ENCODE measurements at places on chromosomes 7 and 10.
A peak's percentile ranks its signal among the peaks of the same experiment; 100 is the strongest.

DNA sequence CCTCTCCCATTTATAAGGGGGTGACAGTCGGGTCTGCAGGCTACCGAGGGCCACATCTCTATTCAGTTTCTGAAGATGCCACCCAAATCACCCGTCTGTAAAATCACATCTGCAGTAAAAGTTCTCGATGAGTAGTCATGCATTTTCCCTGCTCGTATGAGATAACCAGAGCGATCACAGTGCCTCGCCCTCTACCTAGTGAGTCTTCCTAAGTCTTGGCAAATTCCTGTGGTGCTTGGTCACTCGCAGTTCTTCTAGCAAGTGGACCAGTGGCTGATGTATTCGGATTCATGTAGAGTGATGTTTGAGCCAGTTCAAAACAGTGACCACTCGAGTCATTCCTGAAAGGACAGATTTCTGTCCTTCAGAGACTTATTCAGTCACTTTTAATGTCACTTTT lies 44.9 kb downstream of the INSYN2A start:
- no peak for DNase-seq

DNA sequence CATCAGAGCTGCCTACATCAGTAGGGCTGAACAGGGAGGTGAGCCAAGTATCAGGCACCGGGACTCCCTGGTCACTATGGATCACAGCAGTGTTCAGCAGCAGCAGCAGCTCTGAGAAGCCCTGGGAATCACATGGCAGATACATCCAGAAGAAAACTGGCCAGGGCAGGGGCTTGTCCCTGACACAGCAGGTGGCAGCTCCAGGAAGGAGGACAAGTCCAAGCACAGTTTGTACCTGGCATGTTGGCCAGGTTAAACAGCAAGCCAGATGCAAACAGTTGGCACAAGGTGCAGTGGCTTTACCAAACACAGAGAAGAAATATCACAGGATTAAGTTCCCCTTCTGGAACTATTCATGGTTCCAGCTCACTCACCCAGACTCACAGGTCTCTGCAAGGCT lies 139.4 kb downstream of the KCNMA1 start:
- peak; percentile 94 for DNase-seq

- no peak for DNase-seq
Measured at GRCh38 chr10:68334672-68335467, 2.1 kb upstream of the PBLD start.

DNA sequence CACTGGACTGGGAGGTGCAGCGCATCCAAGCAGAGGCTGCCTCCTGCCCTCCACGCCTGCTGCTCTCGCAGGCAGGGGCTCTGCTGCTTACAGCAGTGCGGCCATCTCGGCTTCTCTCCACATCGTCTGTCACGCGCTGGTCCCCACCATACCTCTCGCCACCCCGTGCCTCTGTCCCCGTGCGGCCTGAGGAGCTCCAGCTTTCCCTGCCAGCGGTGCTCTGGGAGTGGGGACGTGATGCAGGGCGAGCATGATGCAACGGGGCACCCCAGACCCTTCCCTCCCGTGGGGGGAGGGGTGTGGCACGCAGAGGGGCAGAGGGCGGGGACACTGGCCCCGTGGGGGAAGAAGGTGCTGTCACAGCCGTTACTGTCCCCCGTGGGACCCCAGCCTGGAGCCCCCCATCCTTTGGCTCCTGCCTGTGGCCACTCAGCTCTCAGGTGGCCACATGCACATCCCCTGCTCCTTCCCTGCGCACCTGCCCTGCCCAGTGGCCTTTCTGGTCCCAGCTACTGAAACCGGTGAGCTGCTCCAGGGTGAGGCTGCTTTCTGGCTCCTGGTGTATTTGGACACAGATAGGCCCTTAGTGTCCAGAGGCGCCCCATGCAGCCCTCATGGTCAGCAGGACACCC lies 9.0 kb downstream of the GET4 start:
- DNase-seq, result no peak

DNA sequence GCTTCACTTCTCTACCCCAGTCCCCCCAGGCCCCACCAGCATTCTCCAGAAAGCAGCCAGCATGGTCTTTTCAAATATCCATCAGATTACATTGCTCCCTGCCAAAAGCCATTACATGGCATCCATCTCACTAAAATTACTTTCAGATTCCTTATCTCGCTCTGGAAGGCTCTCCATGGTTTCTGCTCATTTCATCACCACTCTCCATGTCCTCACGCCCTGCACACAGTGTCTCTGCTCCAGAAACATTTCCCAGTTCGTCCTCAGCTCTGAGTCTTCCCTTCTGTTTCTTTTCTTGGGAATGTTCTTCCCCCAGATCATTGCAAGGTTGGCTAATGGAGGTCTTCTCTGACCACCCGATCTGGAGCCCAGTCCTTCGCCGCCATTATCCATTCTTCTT lies 499.1 kb downstream of the KCNMA1 start:
- no peak for DNase-seq

- no peak for DNase-seq
Measured at GRCh38 chr10:110775020-110775375, 96.7 kb upstream of the PDCD4 start.

DNA sequence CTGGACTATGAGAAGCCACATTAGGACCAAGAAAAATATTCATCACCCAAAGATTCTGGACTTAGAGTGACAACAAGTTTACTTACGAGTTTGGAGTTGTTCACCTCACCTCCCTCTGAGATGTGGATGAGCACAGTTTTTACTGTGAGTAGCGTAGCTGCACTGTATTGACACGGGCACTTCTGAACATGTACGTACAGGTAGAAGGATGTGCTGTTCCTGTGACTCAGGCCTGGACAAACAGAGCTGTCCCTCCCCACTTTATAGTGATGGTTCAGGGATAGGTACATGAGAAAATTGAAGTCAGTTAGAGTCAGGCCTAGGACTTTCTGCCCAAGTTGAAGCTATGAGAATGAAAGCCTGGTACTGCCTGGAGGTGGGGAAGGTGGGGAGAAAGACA lies 80.9 kb upstream of the DYNC1I1 start:
- no peak for DNase-seq

- DNase-seq, result no peak
Measured at GRCh38 chr7:139976838-139977656, 85.7 kb downstream of the PARP12 start.

- peak; percentile 97 for DNase-seq
Measured at GRCh38 chr10:75294866-75295701, 59.3 kb upstream of the COMTD1 start.

- no peak for DNase-seq
Measured at GRCh38 chr10:16788125-16788524, 29.1 kb downstream of the RSU1 start.

DNA sequence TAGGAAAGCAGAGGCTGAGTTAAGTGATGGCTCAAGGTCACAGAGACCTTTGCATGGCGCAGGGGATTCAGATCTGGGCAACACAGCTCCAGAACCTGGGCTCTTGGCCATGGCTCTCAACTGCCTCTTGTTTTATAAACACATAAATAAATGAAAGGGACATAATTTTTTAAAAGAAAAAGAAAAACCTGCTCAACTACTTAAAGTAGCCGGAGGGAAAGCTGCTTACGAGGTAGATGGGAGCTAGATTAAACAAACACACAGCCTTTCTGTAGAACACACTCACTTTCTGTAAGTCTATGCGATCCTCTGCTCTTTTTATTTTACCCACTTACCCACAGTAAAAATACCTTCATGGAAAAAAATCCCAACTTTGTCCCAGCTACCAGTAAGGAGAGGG lies 81.3 kb downstream of the PIP4K2A start:
- no peak for DNase-seq

GRCh38 chr7:5653661-5654060 lies 127.8 kb downstream of the RNF216 start:
- DNase-seq, result no peak

- no peak for DNase-seq
Measured at GRCh38 chr7:68729371-68729770, 868.9 kb upstream of the AUTS2 start.

GRCh38 chr7:26958834-26959233 lies 94.4 kb upstream of the SKAP2 start:
- no peak for DNase-seq

DNA sequence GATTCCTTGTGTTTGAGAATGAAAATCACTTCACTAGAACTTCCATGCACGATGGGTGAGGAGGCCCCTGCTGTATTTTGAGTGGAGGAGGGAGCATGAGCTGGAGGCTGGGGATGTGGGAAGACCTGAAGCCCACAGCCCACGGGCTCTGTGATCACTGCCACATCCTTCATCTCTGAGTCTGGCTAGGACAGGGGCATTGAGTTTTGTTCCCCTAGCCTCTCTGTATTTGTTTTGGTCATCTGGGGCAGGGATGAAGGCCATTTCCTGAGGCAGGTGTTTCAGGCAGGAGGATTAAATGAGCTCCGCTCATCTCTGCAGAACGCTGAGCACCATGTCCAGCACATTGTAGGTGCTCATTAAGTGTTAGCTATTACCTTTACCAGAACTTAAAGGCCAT lies 293.6 kb downstream of the GLRX3 start:
- DNase-seq, result no peak

DNA sequence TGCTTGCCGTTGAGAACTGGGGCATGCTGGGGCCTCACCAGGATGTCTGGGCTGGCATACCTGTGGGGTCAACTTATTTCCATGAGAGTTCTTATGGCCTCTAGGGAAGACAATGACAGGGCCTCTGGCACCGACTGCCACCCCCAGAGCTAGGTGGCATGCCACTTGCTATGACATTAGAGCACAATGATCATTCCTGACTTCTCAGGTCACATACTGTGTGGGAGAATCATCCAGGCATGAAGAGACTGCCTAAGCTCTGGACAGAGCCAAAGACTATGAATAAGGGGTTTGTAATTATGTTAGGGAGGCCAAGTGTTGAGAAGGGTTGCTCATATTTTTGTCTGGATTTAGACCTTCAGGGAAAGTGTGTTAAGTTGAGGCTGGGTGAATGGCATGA lies 97.5 kb downstream of the PTPN20 start:
- no peak for DNase-seq

GRCh38 chr10:70622981-70623844 lies 20.7 kb upstream of the PRF1 start:
- no peak for DNase-seq

- DNase-seq, result no peak
Measured at GRCh38 chr10:133537546-133538545, 10.7 kb downstream of the CYP2E1 start.

- DNase-seq, result no peak
Measured at GRCh38 chr7:149822353-149822943, 15.7 kb upstream of the ZNF862 start.

- DNase-seq, result no peak
Measured at GRCh38 chr10:46092524-46093081, 46.5 kb upstream of the MSMB start.

DNA sequence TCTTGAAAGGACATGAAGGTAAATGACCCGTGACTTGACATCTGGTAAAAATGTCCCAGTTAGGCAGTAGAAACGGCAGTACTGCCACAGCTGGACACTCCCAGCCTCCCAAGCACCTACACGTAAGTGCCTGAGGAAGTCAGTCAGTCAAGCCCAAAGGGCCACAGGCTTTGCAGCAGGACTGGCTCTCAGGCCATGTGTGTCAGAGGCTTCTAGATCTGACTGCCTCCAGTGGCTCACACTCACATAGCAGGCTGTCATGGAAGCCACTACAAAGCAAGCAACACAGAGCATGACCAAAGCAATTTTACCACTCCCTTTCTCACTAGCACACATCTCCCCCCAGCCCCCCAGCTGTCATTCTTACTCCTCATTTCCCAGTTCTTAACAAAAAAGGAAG lies 17.8 kb upstream of the CCNJ start:
- DNase-seq, result no peak

GRCh38 chr10:71302874-71303568 lies 16.0 kb upstream of the SLC29A3 start:
- no peak for DNase-seq

DNA sequence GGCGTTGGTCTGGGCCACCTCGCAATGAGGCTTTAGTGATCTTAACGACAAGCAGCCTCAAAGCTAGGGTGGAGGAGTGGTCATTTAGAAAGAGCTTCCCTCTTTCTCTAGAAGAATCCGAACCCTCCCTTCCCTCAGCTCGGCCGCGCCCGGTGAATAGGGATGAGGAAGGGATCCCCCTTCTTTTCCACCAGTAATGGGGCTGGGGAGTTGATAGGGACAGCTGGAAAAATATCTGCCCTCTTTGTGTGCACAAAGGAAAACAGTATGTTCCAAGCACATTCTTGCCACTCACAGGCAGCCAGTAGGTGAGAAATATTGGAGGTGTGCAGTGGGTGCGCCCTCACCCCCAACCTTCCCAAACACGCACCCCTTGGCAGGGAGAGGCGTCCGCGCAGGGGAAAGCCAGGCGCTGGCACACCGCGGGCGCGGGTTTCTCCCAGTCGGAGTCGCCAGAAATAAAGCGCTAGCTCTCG lies 6.5 kb downstream of the DLX5 start:
- DNase-seq, result no peak

- no peak for DNase-seq
Measured at GRCh38 chr10:122733931-122734665, 34.5 kb upstream of the C10orf120 start.

DNA sequence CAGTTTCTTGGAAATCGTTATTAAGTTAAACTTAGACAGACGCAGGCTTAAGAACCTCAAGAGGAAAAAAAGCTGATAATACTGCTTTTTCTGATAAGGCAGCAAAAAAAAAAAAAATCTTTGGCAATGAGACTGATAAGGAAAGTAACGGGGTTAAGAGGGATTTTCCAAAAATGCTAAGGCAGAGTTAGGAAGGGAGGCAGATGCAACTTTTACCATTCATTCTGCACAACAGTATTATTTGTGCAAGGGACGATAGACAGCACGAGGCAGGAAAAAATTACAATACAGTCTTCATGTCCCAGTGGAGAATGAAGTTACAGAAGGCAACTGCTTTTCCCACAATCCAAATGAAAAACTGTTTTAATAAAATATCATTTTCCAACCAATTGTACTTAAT lies 194.0 kb downstream of the DOCK4 start:
- no peak for DNase-seq

GRCh38 chr7:46162609-46163008 lies 241.5 kb upstream of the IGFBP3 start:
- no peak for DNase-seq

- no peak for DNase-seq
Measured at GRCh38 chr7:141122736-141123135, 48.9 kb downstream of the TMEM178B start.

DNA sequence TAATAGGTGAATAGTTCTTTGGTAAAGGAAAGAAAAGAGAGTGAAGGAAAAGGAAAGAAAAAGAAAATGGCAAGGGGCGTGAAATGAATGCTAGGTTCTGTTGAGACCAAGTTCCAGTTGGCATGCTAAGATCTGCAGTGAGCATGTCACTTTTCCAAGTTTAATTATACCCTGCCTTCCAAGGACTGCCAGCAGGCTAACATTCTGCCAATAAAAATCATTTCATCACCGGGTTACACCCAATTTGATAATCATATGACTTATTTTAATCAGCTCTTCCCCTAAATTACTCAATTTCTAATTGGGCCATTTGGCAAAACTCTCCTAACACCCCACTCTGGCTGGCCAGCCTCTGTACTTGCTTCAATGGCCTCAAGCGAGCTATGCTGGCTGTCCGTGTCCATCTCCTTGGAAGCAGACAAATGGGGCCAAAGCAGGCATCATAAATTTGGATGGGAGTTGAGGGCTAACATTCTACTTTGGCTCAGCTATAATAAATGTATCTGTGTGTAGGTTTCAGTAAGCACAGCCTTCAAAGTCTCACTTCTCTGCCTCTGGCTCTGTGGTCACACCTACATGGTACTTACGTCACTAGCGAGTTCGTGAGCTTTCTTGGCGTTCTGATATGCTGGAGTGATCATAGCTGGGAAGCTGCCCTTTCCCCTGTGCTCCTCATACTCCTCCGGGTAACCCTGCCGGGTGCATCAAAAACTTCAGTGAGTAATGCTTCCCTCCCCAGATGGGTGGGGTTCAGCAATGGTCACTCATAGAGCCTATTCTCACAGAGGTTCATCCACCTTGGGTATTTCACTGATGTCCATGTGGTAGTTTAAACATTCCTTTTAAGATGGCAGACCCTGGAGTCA lies 17.3 kb downstream of the NRAP start:
- DNase-seq, result no peak

- DNase-seq, result no peak
Measured at GRCh38 chr7:80671744-80672143, 33.3 kb downstream of the CD36 start.

Data from body of pancreas (tissue), 4 donors.